Endothelial cell (in vitro differentiated cells): ENCODE measurements at places on chromosomes 3 and 15.
A peak's percentile ranks its signal among the peaks of the same experiment; 100 is the strongest.

DNA sequence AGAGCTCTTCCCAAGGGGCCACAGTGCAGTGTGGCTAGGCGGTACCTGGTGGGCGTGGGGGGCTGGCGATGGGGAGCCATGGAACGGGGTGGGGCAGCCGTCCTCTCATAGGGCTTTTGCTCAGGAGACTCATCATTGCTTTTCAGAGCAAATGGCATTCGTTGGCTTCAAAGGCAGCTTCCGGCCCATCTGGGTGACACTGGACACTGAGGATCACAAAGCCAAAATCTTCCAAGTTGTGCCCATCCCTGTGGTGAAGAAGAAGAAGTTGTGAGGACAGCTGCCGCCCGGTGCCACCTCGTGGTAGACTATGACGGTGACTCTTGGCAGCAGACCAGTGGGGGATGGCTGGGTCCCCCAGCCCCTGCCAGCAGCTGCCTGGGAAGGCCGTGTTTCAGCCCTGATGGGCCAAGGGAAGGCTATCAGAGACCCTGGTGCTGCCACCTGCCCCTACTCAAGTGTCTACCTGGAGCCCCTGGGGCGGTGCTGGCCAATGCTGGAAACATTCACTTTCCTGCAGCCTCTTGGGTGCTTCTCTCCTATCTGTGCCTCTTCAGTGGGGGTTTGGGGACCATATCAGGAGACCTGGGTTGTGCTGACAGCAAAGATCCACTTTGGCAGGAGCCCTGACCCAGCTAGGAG, 40.8 kb downstream of the MESD start:
- no peak for DNase-seq

DNA sequence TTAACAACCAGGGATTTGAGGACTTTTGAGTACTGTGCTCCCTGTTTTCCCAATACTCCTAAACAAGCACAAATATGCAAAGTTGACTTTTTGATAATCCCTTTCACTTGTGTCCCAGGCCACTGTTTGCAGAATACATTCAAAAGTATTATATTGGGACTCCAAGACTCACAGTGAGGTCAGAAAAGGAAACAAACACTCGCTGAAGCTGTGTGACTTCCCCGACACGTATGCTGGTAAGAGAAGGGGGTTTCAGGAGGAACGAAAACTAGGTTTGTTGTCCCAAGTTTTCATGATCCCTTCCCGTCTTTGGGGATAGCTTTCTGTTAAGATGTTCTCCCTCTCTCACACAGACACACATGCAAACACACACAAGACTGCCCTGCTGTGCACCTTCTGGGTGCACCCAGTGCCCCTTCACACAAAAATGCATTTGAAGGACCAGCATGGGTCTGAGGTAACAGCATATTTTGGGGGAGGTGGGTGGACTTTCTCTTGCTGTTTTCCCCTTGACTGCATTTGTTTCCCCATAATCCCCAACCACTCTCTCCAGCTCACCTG, 225.2 kb upstream of the PRICKLE2 start:
- DNase-seq, result no peak

GRCh38 chr15:35289024-35289617, 204.0 kb upstream of the NANOGP8 start:
- peak; percentile 19 for DNase-seq

- no peak for DNase-seq
These were observed 63.5 kb downstream of the FSIP1 start for GRCh38 chr15:39719109-39719508.

DNA sequence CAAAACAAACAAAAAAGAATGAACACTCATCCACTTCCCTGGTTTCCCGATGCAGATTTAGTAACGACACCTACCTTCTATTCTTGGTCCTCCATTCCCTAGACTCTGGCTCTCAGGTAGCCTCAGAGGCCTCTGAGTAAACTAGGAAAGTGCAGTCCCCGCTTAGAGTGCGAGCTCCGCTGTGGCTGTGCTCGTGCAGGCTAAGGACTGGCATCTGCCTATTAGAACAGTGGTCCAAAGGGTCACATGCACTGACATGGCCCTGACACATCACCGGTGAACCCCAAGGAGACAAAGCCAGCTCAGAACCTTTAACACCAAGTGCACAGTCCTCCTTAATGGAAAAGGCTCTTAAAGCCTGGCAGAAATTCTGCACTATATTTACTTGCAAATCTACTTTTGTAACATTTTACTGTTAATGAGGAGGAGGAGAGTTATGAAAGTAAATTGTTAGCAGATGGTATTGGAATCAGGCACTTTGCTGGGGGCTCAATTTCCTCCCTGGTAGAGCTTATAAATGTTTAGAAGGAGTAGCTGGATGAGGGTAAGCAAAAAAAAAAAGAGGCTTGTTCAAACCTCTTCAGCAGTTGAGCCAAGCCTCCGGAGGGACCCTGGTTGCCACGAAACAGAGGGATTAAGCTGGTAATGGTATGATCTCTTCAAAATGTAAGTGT, 31.1 kb downstream of the VGLL4 start:
- no peak for DNase-seq

- no peak for DNase-seq
These were observed 999.0 kb downstream of the TUSC7 start for GRCh38 chr3:117708601-117709000.

- DNase-seq, result no peak
These were observed 199.5 kb upstream of the WNT5A start for GRCh38 chr3:55686426-55687254.

- no peak for DNase-seq
These were observed 262.2 kb downstream of the CHL1 start for GRCh38 chr3:458653-459310.

GRCh38 chr15:95377258-95377852, 953.1 kb upstream of the NR2F2 start:
- DNase-seq, result no peak

DNA sequence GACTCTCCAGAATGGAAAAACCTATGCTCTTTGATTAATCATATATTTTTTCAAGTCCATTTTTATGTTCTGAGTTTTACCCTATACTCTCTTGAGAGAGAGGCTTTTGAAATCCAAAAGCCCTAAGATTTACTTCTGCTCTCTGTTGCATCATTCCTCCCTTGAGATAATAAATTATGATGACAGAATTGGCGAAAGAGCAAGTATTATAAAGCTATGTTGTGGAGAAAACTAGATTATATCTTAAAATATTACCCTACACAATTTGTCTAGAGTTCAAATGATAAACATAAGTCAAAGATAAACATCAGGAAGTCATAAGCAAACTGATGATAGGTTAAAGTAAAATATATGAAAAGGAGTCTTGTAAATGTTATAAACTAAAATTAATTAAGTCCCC, 293.4 kb upstream of the MME start:
- DNase-seq, result no peak

DNA sequence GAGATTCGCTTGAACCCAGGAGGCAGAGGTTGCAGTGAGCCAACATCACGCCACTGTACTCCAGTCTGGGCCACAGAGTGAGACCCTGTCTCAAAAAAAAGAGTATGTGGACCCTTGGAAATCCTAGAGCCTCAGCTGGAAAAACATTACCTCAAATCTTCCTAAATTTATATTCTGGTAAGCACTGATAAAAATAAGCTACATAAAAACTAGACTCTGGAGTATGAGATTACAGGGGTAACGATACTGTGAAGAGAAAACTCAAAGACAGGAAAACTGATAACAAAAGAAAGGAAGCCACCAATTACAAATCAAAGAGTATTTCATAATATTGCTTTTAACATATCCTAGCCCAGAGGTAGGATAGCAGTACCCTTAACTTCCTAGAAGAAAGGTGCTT, 30.3 kb downstream of the SETD2 start:
- no peak for DNase-seq

DNA sequence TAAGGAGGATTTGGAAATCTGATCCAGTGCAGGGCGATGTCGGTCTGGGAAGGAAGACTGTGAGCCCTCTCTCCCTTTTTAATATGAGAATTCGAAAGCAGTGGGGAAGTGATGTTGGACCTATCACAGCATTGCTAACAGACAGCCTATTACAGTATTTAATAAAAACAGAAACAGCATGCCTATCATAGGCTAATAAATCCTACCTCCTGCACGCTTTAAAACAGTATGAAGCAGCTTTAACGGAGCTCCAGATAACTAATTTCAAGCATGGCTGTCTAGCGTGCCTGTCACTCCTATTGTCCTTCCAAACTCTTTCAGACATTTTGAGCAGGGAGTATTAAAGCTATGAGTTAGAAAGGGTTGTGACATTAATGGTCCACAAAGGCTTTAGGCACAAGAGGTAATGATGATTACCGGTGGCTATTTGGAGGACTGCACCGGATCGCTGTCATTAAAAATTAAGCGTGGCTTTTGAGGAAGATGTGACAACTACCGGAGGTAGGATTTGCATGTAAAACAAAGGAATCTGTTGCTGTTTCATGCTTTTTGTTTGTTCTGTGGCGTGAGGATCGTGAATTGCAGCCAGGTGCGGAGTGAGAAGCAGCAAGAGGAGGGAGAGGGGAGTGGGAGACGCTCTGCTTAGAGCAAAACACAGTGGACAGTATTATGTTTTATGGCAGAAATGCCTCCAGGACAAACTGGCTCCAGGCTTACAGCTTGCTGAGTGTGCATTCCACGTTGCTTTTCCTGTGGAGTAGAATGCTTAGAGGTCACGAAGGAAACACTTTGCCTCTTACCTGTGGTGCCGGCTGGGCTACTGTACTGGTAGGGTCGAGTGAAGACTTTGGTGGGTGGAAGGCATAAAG, at the start of gene KCNMB2:
Gene KCNMB2, plus strand, starts transcription at position 226 of the 869 bp plus-strand sequence.
- no peak for DNase-seq

DNA sequence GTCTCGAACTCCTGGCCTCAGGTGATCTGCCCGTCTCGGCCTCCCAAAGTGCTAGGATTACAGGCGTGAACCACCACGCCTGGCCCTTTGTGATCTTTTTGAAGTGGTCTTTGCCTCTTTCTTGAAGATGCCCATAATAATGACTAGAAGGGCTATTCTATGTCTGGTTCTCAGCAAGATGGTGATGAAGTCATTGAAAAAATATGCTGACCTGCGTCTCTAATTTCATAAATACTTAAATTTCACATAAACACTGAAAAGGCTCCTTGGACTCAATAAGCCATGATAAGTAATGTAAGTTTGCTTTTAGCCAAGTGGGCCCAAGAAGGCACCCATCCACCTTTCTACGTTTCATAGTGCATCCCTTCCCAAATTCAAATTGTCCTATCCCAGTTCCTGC, 775 bp upstream of the MAPK6 start:
- no peak for DNase-seq

GRCh38 chr3:178669022-178669601, 132.9 kb downstream of the KCNMB2 start:
- no peak for DNase-seq

DNA sequence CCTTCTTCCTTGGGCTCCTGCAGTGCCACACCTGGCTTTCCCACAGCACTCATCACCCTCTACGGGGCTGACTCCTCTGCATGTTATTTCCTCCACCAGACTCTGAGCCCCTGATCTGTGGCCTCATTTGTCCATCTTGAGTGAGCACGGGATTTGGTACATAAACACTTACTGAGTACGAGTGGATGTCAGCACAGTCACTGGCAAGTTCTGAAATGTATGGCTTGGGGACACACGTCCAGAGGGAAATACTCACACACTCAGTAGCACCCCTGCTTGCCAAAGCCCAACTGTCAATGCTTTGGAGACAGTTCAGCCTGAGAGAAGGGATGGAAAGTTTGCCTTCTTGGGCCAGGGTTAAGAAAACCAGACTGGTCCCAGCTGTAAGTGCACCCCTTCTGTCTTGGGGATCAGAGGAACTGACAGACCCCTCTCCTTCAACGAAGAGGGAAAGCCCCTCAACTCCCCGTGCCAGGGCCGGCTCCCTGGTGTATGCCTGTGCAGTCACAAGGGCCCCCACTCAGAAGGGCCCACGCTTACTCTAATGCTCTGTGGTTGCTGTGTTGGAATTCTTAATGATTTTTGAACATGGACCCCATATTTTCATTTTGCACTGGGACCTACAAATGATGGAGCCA, 71.9 kb downstream of the UMPS start:
- DNase-seq, result no peak

DNA sequence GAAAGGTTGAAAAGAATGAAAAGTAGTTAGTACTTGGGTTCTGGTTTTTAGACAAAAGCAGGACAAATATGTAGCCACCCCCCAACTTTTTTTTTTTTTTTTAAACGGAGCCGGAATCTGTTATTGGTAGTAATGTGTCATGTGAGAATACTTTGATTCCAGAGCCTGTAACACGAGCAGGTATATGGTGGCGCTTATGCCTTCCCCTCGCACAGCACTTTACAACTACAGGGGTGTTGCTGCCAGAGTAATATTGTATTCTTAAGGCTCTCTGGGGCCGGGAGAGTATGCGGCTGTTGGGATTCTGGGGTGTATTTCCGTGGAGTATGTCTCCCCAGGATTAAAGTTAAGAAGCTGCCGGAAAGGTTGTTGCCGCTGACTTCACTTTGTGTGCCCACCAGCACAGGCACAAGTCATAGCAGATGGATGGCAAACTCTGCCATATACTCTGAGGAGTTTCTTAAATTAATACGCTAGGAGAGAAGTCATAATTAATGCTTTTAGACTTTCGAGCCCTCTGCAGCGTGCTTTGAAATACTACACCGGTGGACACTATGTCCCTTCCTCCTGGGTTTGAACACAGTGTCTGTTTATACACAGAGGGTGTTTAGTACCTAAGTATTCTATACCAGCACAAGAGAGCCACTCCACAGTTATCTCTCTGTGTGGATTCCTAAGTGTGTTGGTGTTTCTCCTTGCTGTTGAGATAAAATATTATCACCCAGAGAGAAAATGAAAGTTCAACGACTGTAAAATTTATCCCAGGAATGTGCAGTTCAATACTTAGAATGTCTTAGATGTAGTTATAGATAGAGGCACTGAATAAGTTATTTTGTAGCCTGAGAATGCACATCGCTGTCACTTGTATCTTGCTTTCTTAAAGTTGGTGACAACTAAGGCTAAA, 1.4 kb downstream of the MBNL1 start:
- no peak for DNase-seq

DNA sequence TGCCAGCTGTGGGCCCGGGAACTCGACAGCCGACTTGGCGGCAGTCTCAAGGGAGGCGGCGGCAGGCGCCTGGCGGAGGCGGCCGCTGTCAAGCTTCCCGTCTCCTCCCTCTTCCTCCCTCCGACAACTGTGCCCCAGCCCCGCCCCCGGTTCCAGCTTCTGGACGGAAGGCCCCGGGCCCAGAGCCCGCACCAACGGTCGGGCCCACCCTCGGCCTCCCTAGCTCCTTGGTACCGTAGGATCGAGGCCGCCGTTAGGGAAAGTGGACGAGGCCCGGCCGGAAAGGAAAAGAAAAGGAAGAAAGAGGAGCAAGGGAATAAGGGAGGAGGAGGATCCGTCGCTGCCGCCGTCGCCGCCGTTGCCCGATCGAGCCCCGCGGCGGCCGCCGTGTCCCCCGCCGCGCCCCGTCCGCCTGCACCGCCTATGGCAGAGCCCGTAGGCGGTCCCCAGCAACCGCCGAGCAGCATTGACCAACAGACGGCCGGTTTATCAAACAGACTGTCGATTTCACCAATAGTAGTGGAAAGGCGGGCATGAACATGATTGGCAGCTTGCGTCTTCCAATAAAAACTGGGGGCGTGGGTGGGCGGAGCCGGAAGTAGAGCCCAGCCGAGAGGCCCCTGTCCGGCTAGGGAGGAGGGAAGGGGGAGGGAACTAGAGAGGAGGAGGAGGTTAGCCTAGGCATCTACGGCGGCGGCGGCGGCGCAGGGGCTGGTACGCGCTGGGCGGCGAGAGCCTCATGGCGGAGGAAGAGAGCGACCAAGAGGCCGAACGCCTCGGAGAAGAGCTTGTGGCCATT, at the start of the genes CGGBP1 and ZNF654:
Gene CGGBP1, minus strand, starts transcription at position 425 of the 799 bp plus-strand sequence. CDS start 3,029 bp downstream, outside the sequence.
Gene ZNF654, plus strand, starts transcription at position 675 of the 799 bp plus-strand sequence. Its CDS starts 65 bp downstream, at position 740.
- DNase-seq, result peak; percentile 97

GRCh38 chr15:43872416-43873020, 45.7 kb downstream of the WDR76 start:
- DNase-seq, result peak; percentile 70

- DNase-seq, result no peak
These were observed 109.7 kb downstream of the GALK2 start for GRCh38 chr15:49279521-49280456.

- no peak for DNase-seq
These were observed 207.7 kb downstream of the FAM43A start for GRCh38 chr3:194893121-194893987.
